ENCODE measurements at places on chromosomes 3 and 15.

DNA sequence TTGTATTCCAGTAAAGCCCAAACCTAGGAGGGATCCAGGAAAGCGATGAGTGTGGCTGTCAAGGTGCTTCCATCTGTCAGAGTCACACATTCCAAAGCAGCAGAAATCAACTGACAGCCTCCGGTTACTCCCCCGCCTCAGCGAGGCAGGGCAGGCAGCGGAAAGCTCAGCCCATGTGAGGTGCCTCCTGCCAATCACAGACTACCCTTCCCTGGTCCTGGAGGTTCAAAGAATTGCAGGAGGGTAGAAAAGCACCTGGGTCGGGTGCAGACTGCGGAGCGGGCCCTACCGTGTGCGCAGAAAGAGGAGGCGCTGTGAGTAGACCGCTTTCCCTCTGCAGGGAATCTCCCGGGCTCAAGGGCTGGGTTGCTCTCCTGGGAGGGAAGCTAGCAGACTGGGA, at the start of gene UPK1B:
Gene UPK1B, plus strand, starts transcription at position 274 of the 400 bp plus-strand sequence. CDS start 13,144 bp downstream, outside the sequence.
- no peak for DNase-seq

- DNase-seq: no peak
Observed at GRCh38 chr15:47756872-47757271, 39.6 kb downstream of the SEMA6D start.

GRCh38 chr3:187533797-187534196, 136.4 kb downstream of the SST start:
- no peak for DNase-seq

- DNase-seq: no peak
Observed at GRCh38 chr15:63922261-63922904, 88.6 kb upstream of the HERC1 start.

- DNase-seq: no peak
Observed at GRCh38 chr15:45704329-45705249, 69.8 kb downstream of the SQOR start.

DNA sequence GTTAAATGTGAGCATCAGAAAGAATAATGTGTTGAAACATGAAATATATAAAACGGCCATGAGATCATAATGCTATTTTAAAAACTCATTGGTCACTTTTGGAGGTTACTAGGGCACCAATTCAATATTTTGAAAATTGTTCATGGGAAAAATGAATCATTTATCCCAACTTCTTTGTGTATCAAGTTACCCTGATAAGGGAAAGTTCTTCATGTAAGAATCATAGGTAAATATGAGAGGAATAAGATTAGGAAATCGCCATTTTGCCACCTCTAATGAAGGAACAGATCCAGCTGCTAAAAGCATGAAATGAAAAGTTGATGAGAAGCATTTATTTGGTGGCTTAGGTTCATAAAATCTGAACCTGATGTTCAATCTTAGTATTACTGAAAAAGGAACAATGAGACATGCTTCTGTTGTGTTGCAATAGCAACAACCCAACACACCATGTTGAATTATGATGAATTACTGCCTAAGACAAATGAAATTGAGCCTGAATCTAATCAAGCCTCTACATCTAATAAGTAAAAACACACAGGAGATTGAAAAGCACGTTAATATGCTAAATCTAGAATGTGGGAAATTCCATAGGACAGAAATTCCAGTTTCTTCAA, 32.5 kb downstream of the ABHD5 start:
- no peak for DNase-seq

DNA sequence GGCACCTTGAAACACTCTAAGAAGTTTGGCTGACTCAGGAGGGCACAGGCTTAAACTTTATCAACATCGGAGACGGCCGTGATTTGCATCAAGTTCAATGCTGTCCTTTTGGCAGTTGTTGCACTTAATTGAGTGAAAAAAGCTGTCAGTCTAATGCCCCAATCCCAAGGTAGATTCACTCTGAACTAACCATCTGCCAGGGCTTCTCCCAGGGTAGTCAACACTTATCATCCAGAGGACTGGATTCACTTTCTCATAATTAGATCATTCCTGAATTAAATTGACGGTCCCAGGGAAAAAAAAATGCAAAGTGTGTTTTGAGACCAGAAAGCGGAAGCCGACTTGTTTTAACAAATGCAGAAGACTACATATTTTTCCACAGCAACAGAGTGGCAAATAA, 28.5 kb downstream of the RORA start:
- no peak for DNase-seq

DNA sequence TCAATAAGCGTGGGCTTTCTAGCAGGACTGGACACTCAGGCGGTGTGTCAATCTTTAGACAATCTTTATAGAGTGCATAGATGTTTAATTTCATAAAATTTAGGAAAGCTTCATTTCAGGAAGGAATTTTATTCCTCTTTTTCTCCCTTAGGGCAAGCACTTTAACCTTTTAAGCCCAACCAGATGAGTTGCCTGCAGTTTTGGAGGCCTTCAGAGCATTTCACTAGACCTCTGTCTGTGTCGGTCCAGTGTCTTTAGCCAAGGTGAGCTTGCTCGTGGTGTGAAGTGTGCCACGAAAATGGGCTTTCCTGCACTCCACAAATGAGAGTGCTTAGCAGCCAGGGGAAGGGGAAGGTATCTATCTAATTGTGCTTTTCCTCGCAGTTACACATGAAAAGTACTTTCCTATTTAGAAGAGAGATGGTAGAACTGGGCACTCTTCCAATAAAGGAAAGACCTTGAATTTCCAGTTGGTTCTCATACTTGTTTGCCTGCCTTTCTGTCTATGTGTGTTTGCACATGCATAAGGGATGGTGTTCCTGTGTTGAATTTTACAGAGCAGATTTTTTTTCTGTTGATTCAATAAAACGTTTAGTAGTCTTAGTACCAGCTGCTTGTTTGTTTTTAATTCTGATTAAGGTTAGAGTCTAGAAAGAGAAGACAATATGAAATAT, 53.6 kb downstream of the FEZF2 start:
- no peak for DNase-seq

DNA sequence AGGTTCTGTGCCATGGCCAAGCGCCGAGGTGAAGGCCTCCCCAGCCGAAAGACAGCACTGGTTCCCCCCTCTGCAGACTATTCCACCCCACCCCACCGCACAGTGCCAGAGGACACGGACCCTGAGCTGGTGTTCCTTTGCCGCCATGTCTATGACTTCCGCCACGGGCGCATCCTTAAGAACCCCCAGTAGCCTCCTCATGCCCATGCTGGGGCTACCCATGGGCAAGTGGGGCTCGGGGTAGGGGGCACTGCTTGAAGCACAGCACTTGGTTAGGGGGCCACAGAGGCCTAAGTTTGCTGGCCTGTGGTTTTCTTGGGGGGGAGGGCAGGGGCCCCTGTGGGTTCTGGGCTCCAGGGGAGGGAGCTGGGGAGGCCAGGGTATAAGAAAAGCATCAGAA, 4.8 kb upstream of the CHST14 start:
- DNase-seq: no peak

Measured in activated CD4-positive, alpha-beta T cell treated with anti-CD3 and anti-CD28 coated beads for 24 hours (primary cell).